Cerebellar nuclear complex (tissue), 1 donor: ENCODE measurements at places on chromosomes 3 and 15.

- no peak for DNase-seq
Observed at GRCh38 chr3:188076176-188076575, 77.8 kb upstream of the LPP start.

DNA sequence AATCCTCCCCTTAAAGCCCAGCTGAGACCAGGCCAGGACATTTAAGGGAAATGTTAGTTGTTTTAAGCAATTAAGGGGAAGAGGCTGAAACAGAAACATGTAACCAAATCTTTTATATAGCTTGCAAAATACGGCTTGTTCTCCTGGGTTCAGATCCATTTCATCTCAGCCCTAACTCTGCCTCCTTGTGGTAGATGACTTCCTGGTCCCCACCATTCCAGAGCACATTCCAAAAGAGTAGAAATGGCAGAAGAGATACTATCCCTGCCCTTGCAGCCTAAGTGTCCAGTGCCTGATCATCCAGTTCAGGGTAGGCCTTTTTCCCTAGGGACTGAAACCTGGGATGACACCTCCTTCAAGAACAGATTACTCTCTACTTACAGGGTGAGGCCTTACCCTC lies 266.2 kb upstream of the VEPH1 start:
- DNase-seq, result no peak

DNA sequence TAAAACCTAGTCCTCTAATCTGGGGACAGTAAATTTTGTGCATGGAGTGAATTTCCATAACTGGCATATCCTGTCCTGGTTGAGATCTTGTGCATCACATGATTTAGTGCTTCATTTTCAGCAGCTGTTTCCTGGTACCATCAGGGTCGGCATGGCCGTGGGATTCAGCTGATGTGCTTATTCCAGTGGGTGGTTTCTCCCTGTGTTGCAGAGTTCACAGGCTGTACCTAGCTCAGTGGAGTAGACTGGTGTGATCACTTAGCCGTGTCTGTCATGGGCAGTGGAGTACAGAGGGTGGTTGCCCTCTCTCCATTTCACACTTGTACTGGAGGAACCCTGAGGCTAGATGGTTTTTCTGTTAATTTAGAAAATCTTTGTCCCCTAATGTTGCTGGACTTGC lies 228.5 kb downstream of the PTPRG start:
- DNase-seq, result no peak

DNA sequence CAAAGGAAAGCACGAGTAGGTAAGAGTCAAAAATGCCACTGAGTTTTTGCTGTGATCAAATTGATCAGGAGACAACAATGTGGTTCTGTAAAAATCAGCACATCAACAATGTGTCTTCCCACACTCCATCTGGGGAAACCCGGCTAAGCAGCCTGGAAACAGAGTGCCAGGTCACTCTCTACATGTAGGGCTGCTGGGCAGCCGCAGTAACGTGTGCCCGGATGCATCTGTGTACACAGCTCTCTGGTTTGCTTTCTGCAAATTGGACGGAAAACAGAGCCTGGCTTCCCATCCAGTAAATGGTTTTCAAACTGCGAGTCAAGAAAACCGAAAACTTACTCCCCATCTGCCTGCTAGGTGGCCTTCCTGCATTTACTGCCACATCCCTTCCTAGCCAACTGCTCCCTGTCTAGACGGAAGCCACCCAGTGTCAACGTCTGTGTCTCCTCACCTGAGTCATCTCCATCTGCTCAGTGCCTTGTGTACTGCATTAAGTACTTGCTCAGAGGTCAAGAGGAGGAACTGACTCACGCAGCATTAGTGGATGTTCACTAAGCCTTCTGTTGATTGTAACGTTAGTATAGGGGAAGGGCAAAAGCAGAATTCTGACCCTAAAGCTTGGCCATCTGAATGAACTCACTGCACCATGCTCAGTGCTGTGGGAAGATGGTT lies 124.1 kb downstream of the TJP1 start:
- DNase-seq, result no peak

- DNase-seq, result no peak
Observed at GRCh38 chr3:46632792-46633191, 20.5 kb downstream of the FAM240A start.

- DNase-seq, result no peak
Observed at GRCh38 chr3:64650715-64651114, 37.1 kb downstream of the ADAMTS9 start.

- no peak for DNase-seq
Observed at GRCh38 chr3:130906374-130906995, 12.6 kb downstream of the ATP2C1 start.
